ENCODE measurements at places on chromosomes 5 and 9. TPM values are rescaled to one million over a fixed set of nuclear protein-coding genes. Genes with fewer than 3 reads are reported as not detected.

HMCN2 gene
- total RNA-seq, result 0.88 TPM

DPYSL3 gene
- total RNA-seq, result 200 TPM

GRCh38 chr5:5141625-5142525 is 1.7 kb downstream of the ADAMTS16 start:
- peak; percentile 70 for DNase-seq

GRCh38 chr9:113484258-113484730 is 20.8 kb downstream of the RGS3 start:
- DNase-seq, result peak; percentile 34

RALGDS gene
- 78.6 TPM for total RNA-seq

DNA sequence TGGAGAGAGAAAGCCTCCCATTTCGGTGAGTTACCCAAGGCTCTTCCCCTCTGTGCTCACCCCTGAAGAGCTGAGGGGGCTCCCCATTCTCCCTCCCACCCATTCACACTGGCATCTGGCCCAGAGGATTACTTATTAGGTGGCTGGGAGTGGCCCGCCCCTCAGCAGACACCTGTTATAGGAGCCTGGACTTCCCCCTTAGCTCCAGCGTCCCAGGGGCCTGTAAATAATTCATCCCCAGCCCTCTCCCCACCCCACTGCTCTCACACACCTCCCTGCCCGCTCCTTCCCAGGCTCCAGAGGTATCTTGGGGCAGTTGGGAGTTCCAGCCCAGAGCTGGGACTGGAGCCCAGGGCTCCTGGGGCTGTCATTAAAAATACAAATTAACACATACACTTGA is 11.6 kb upstream of the SLC6A7 start:
- no peak for DNase-seq

DNA sequence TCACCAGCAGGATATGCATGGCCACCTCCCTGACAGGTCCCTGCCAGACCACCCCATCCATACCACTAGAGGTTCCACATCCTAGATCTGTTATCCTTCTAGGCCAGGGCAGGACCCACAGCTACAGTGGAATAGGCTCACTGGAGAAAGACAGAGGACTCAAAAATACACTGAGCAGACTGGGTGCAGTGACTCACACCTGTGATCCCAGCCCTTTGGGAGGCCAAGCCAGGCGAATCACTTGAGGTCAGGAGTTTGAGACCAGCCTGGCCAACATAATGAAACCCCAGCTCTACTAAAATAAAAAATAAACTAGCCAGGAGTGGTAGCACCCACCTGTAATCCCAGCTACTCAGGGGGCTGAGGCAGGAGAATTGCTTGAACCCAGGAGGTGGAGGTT is 56.5 kb upstream of the TESK1 start:
- DNase-seq, result no peak

Data from spinal cord (tissue), 10 donors.